ENCODE measurements at places on chromosomes 1 and 21.

DNA sequence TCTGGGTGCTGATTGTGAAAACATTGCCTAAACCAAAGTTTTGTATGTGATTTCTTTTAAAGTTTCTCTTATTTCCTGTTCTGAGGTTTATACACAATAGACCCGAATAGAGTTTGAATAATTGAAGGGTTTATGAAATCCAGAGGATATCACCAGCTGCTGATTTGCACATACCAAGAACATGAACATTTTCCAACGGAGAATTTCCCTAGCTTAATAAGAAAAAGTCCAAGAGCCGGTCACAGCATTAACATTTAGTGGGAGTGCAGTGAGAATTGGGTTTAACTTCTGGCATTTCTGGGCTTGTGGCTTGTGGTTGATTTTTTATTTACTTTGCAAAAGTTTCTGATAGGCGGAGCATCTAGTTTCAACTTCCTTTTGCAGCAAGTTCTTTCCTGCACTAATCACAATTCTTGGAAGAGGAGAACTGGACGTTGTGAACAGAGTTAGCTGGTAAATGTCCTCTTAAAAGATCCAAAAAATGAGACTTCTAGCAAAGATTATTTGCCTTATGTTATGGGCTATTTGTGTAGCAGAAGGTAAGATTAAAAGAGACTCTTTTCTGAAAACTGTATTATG lies at the start of gene CFH:
Gene CFH, plus strand, starts transcription at position 407 of the 579 bp plus-strand sequence. Its CDS starts 75 bp downstream, at position 482.
- H3K4me3 ChIP-seq = peak within 1 kb of the TSS; percentile 88
- peak within 1 kb of the TSS; percentile 59 for H3K27ac ChIP-seq
- DNase-seq = no peak
- H3K27me3 ChIP-seq = no peaks in the 10 kb centered on the region

DNA sequence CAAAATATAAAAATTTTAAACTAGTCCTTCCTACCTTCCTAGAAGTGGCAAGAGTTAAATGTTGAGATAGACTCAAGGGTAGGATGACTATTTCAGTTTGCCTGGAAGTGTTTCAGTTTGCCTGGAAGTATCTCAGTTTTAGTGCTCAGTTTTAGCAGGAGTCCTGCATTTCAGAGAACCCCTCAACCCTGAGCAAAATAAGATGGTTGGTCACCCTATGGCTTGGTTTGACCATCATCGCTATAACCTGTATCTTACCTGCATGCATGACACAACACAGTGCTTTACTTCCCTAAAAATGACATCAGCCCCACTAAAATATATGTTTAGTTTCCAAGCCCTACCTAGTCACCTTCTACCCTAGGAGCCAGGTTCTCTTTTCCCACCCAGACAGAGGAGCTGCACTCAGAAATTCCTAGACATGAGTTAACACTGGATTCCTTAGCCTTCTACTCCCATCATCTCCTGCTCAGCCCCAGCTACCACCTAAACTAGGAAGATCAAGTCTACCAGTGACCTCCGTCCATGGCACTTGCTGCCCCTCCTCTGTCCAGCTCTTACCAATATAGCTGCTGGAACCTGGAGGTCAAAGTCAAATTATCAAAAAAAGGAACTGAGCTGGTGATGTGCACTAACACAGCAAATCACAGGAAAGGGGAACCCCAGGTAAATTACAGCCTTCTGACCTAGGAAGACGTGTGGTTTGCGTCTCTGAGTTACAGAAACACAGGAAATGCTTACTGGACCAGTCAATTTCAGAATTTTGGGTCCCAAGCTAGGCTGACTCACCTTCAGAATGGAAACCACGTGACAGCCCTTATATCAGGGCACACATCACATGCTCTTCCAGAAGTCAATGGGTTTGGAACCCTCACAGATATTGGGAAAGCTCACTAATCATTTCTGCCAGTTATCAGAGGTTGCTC lies 2.2 kb upstream of the G0S2 start:
- DNase-seq = no peak
- peak overlapping the region; percentile 91 for H3K27ac ChIP-seq
- H3K27me3 ChIP-seq = peaks cover 7% of the 10 kb centered on the region
- H3K36me3 ChIP-seq = peaks cover 4% of the 10 kb centered on the region

DNA sequence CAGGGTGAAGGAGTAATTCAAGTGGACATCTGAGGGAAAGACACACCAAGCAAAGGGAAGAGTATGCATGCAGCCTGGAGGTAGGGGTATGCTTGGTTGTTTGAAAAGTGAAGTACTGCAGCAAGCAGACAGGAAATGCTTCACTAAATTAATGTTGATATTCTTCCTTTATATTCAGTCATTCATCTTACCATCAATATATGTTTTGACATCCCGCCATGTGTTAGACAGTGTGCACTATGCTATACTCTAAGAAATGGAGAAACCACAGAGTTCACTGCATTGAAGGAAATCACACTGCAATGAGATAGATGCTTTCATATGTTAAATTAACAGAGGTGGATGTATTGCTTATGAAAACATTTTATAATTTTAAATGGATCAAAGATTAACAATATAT lies 82.9 kb downstream of the HSPA13 start:
- no peak overlapping the region for H3K4me3 ChIP-seq
- H3K36me3 ChIP-seq = no peaks in the 10 kb centered on the region
- no peak for DNase-seq
- no peaks in the 10 kb centered on the region for H3K4me1 ChIP-seq
- peaks cover 12% of the 10 kb centered on the region for H3K27me3 ChIP-seq
- H3K27ac ChIP-seq = no peak overlapping the region

- peaks cover 3% of the 10 kb centered on the region for H3K36me3 ChIP-seq
- peaks cover 41% of the 10 kb centered on the region for H3K27me3 ChIP-seq
- DNase-seq = no peak
- H3K27ac ChIP-seq = no peak overlapping the region
Measured at GRCh38 chr1:203439131-203439730, 36.4 kb upstream of the PRELP start.

- H3K36me3 ChIP-seq = peaks cover 2% of the 10 kb centered on the region
- no peak overlapping the region for H3K27ac ChIP-seq
- H3K4me3 ChIP-seq = no peak overlapping the region
- H3K4me1 ChIP-seq = no peaks in the 10 kb centered on the region
Measured at GRCh38 chr1:115476616-115477015, 138.6 kb upstream of the NGF start.

GRCh38 chr1:43232482-43232881 lies 37.3 kb upstream of the TMEM125 start:
- no peak overlapping the region for H3K4me3 ChIP-seq
- peaks cover 6% of the 10 kb centered on the region for H3K36me3 ChIP-seq
- DNase-seq = no peak
- no peak overlapping the region for H3K27ac ChIP-seq

- H3K4me3 ChIP-seq = no peak overlapping the region
- H3K36me3 ChIP-seq = peaks cover 3% of the 10 kb centered on the region
- H3K27ac ChIP-seq = no peak overlapping the region
- no peak for DNase-seq
Measured at GRCh38 chr1:31105646-31106045, 40.1 kb upstream of the PUM1 start.

- H3K27me3 ChIP-seq = no peaks in the 10 kb centered on the region
- no peaks in the 10 kb centered on the region for H3K4me1 ChIP-seq
- H3K36me3 ChIP-seq = no peaks in the 10 kb centered on the region
Measured at GRCh38 chr1:80003250-80003649, 996.7 kb upstream of the ADGRL4 start.

- no peak overlapping the region for H3K4me3 ChIP-seq
- peaks cover 3% of the 10 kb centered on the region for H3K36me3 ChIP-seq
- peaks cover 10% of the 10 kb centered on the region for H3K27me3 ChIP-seq
- no peaks in the 10 kb centered on the region for H3K4me1 ChIP-seq
- no peak for DNase-seq
Measured at GRCh38 chr1:95197616-95198252, 36.3 kb upstream of the RWDD3 start.

GRCh38 chr21:45833414-45833813 lies 148.2 kb upstream of the COL6A1 start:
- no peaks in the 10 kb centered on the region for H3K4me1 ChIP-seq
- no peak overlapping the region for H3K27ac ChIP-seq
- DNase-seq = no peak

DNA sequence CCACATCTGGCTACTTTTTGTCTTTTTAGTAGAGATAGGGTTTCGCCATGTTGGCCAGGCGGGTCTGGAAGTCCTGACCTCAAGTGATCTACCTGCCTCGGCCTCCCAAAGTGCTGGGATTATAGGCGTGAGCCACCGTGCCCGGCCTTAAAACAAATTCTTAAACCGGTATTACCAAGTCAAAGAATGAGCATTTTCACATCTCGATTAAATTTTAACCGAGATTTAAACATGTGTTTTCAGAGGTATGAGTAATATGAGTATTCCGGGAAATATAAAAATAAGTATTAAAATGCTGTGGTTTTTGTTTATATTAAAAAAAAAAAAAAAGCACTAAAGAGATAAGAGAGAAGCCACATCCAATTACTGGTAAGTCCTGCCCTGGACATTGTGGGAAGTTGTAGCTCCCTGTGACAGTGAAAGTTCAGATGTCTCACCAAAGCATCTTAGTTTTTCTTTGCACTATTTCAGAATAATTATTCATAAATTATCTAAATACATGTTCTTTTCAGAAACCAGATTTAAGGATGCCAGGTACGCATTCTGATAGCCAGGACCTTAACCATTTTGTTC lies 24.9 kb downstream of the ZNF281 start:
- peaks cover 2% of the 10 kb centered on the region for H3K4me1 ChIP-seq
- no peak overlapping the region for H3K4me3 ChIP-seq
- DNase-seq = no peak
- H3K36me3 ChIP-seq = no peaks in the 10 kb centered on the region
- no peak overlapping the region for H3K27ac ChIP-seq
- H3K27me3 ChIP-seq = no peaks in the 10 kb centered on the region

DNA sequence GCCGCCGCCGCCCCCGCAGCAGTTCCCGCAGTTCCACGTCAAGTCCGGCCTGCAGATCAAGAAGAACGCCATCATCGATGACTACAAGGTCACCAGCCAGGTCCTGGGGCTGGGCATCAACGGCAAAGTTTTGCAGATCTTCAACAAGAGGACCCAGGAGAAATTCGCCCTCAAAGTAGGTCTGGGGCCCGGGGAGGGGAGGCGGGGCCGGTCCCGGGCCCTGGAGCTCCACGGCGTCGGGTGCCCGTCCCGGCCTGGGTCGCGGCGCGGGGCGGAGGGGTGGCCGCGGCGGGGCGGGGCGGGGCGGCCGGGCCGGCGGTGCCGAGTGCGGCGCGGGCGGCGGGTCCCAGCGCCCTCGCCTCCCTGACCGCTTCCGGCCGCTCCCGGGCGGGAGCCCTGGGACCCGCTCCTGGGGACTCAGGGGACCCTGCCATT lies 646 bp downstream of the MAPKAPK2 start:
- DNase-seq = peak; percentile 22
- peak overlapping the region; percentile 98 for H3K4me3 ChIP-seq
- no peaks in the 10 kb centered on the region for H3K27me3 ChIP-seq

DNA sequence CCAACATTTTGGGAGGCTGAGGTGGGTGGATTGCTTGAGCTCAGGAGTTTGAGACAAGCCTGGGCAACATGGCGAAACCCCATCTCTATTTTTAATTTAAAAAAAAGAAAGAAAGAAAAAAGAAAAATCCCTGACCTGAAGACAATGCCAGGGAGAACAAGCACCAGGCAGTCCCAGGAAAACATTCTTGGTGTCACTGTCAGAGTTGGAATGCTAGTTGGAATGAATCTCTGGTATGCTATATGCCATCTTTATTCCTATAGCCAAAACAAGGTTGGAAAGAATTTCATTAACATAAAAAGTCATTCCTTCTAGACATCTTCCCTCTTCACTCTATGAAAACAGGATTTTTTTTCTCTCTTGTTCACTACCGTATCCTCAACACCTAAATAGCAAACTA lies 2.8 kb downstream of the DNAJC8 start:
- H3K4me1 ChIP-seq = peaks cover 13% of the 10 kb centered on the region
- H3K27me3 ChIP-seq = no peaks in the 10 kb centered on the region
- peak overlapping the region; percentile 49 for H3K27ac ChIP-seq
- H3K36me3 ChIP-seq = peaks cover 8% of the 10 kb centered on the region
- no peak for DNase-seq

DNA sequence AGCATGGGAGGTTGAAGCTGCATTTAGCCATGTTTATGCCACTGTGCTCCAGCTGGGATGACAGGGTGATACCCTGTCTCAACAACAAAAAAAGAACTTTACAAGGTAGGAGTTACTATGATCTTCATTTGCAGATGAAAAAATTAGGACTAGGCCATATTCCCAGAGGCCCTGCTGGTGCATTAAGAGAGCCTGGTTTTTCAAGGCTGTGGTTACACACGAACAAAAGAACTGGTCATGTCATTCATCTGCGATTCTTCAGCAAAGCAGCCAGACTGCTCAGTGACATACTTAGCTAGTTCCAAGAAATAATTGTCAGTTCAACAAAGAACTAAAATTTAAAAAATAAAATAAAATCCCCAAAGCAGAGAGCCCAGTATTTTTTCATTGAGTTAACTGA lies 66.1 kb upstream of the SLC22A15 start:
- no peaks in the 10 kb centered on the region for H3K4me1 ChIP-seq
- no peak overlapping the region for H3K27ac ChIP-seq
- H3K36me3 ChIP-seq = no peaks in the 10 kb centered on the region
- H3K4me3 ChIP-seq = no peak overlapping the region
- H3K27me3 ChIP-seq = peaks cover 48% of the 10 kb centered on the region
- no peak for DNase-seq

- H3K4me1 ChIP-seq = peaks cover 70% of the 10 kb centered on the region
- H3K36me3 ChIP-seq = peaks cover 1% of the 10 kb centered on the region
- no peak for DNase-seq
- peak overlapping the region; percentile 91 for H3K4me3 ChIP-seq
- peak overlapping the region; percentile 96 for H3K27ac ChIP-seq
Measured at GRCh38 chr21:35027563-35028450, 21.3 kb downstream of the RUNX1 start.

DNA sequence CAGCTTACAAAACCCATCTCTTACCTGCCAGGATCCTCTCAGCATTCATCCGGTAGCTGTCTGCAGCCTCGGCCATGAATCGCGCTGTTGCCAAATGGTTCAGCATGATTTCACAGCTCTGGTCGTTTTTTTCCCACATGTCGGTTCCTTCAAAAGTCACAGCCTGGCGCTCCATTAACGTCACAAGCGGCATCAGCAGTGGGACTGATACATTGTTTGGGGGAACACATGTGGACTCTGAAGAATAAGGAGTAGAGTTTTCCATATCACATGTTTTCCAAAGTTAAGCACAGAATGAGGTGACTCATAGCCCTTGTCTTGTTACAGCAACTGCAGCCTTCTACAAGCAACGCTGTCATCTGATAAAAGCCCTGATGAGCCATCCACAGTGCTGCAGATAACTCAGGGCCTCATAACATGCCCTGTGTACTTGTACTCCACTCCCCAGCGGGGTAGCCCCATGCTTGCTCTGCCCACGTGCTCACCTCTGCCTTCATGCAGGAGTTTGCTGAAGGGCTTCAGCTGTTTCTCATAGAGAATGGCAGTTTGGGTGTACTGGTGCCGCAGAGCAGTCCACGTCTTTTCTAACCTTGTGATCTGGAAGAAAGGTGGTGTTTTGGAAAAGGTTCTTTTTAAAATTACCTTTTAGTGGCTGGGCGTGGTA lies 114.2 kb downstream of the BCAR3 start:
- H3K4me1 ChIP-seq = peaks cover 2% of the 10 kb centered on the region
- DNase-seq = no peak
- H3K27ac ChIP-seq = no peak overlapping the region

GRCh38 chr1:166174108-166174507 lies 7.3 kb upstream of the FAM78B start:
- no peak overlapping the region for H3K4me3 ChIP-seq
- peaks cover 38% of the 10 kb centered on the region for H3K27me3 ChIP-seq
- H3K4me1 ChIP-seq = no peaks in the 10 kb centered on the region
- peaks cover 3% of the 10 kb centered on the region for H3K36me3 ChIP-seq

Data from T-helper 17 cell (primary cell).